Activated CD8-positive, alpha-beta T cell treated with anti-CD3 and anti-CD28 coated beads, Interleukin-2, amount 10 ng/mL, durations not matched to agents 7 days and 5 days (primary cell): ENCODE measurements at places on chromosomes 2 and 18.

DNA sequence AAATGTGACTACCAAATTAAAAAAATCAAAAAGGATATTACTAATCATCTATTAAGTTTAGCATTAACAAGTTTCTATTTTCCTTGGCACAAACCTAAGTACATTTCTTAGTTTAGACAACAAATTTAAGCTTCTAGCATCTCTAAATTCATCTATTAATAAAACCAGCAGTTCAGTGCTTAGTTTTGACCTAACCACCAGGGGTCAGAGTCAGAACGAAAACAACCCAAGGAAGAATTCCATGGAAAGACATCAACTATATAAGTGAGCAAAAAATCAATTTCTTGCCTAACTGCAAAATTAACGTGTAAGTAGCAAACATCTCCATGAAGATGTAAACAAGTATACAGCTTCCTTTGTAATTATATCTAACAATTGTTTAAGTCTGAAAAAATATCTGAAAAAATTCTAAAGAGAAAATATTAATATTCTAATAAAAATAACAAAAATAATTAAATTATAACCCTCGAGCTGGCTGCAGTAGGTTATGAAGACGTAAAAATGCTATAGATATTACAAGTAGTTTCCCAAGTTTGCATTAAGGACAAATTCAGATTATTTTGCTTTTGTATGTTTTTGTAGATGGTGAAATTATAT, 83.7 kb downstream of the CERKL start:
- DNase-seq: no peak
- no peak overlapping the region for H3K4me3 ChIP-seq
- H3K36me3 ChIP-seq: no peaks in the 10 kb centered on the region
- H3K27me3 ChIP-seq: peaks cover 8% of the 10 kb centered on the region
- no peaks in the 10 kb centered on the region for H3K4me1 ChIP-seq
- H3K27ac ChIP-seq: no peak overlapping the region

DNA sequence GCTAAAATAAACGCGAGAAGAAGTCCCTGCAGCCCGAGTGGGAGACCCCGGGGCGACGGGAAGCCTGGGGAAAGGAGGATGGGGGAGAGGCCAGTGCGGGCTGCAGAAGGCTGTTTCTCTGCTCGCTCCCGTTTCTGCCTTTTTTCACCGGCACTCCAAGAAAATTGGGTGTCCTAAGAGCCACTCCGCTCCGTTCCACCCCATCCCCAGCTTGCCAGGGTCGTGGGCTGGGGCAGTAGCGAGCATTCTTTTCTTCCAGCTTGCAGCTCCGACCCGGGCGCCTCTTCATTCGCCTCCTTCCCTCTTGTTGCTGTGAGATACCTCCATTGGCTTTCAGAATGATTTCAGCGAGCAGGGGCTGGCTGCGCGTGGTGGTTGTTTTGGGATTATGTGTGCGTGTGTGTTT, 1.1 kb downstream of the HOXD3 start:
- peak overlapping the region; percentile 11 for H3K27ac ChIP-seq
- H3K4me1 ChIP-seq: peaks cover 11% of the 10 kb centered on the region
- H3K27me3 ChIP-seq: peaks cover 81% of the 10 kb centered on the region
- peak overlapping the region; percentile 10 for H3K4me3 ChIP-seq
- DNase-seq: no peak

- no peaks in the 10 kb centered on the region for H3K4me1 ChIP-seq
- H3K36me3 ChIP-seq: no peaks in the 10 kb centered on the region
- no peak for DNase-seq
- no peak overlapping the region for H3K4me3 ChIP-seq
Observed at GRCh38 chr2:107308835-107309234, 422.9 kb upstream of the ST6GAL2 start.

DNA sequence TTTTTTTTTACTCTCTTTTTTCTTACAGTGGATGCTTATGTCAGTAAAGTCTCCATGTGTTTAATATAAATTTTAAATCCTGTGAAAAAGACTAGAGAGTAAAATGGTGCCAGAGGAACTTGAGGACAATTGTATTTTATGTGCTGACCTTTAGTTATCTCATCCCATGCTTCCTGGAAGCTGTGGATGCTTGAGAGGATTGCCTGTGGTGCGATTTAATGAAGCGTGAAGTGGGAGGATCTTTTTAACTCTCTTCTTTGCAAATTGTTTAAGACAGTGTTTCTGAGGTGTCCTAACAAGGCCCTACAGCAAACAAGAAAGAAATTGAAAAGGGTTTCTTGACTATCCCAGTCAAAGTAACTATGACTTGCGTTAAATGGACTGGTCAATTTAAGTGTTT, 84.2 kb downstream of the DTNA start:
- H3K27me3 ChIP-seq: peaks cover 11% of the 10 kb centered on the region
- H3K4me1 ChIP-seq: peaks cover 3% of the 10 kb centered on the region
- H3K36me3 ChIP-seq: no peaks in the 10 kb centered on the region
- no peak for DNase-seq
- no peak overlapping the region for H3K27ac ChIP-seq

DNA sequence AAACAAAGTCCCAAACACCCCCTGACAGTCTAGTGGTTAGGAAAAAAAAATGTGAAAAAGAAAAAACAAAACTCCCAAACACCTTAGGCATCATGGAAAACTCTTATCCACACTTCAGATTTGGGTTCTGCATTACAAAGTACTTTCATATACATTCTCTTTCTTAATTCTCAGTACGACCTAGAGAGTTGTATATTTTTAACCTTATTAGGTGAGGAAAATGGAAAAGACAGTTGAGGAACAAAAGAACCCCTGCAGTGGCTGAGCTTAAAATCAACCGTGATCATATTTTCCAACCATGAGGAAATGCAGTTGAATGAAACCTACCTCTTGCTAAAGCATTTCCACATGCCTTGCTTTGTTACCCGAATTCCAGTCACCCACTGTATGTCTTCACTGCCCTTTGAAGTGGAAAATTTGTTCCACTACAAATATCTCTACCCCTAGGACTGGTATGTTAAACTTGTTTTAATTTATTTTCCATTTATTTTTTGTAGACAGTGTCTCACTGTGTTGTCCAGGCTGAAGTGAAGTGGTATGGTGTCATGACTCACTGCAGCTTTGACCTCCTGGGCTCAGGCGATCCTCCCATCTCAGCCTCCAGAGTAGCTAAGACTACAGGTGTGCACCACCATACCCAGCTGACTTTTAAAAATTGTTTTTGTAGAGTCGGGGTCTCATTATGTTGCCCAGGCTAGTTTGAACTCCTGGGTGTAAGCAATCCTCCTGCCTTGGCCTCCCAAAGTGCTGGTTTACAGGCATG, 56.9 kb upstream of the LPIN2 start:
- no peak overlapping the region for H3K27ac ChIP-seq
- DNase-seq: no peak
- no peaks in the 10 kb centered on the region for H3K27me3 ChIP-seq
- no peaks in the 10 kb centered on the region for H3K36me3 ChIP-seq
- H3K4me3 ChIP-seq: no peak overlapping the region

DNA sequence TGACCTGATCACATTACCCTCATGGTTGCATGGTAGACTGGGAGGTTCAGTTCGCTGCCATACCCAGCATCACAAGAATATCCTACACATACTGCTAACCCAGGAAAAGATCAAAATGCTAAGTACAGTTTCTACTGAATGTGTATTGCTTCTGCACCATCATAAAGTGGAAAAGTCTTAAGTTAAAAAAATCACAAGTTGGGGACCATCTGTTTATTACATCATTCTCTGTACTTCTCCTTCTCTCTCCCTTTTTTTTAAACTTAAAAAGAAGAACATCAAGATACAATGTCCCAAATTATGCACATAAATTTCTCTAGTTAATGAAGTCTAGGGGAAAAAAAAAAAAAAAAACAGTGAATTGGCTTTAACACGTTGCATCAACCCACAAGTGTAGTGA, 43.3 kb downstream of the NBAS start:
- no peaks in the 10 kb centered on the region for H3K27me3 ChIP-seq
- no peak overlapping the region for H3K27ac ChIP-seq
- H3K4me1 ChIP-seq: no peaks in the 10 kb centered on the region
- peaks cover 17% of the 10 kb centered on the region for H3K36me3 ChIP-seq
- H3K4me3 ChIP-seq: no peak overlapping the region
